ENCODE measurements at places on chromosomes 6 and 20.

DNA sequence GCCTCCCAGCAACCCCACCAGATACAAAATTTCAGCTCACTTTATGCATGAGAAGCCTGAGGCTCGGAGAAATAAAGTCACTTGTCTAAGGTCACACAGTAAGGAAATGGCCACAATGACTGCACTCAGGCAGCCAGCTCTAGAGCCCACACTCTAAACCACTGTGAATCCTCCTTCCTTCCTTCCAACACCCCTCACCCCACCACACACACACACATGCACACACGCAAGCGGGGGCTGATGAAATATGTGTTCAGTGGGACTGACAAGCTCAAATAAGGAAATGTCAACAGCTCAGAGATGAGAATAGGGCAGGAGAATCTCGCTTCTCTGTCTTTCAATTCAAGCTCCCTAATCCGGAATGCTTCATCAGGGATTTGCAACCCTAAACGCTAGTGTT, 6.0 kb upstream of the BPIFA1 start:
- no peak for DNase-seq

GRCh38 chr6:154596009-154596408, 85.5 kb upstream of the CNKSR3 start:
- DNase-seq, result no peak

GRCh38 chr20:1619861-1620444, at the start of gene SIRPB1:
Gene SIRPB1, minus strand, starts transcription at chr20:1620009. Its CDS starts 65 bp downstream, at chr20:1619944.
- no peak for DNase-seq

DNA sequence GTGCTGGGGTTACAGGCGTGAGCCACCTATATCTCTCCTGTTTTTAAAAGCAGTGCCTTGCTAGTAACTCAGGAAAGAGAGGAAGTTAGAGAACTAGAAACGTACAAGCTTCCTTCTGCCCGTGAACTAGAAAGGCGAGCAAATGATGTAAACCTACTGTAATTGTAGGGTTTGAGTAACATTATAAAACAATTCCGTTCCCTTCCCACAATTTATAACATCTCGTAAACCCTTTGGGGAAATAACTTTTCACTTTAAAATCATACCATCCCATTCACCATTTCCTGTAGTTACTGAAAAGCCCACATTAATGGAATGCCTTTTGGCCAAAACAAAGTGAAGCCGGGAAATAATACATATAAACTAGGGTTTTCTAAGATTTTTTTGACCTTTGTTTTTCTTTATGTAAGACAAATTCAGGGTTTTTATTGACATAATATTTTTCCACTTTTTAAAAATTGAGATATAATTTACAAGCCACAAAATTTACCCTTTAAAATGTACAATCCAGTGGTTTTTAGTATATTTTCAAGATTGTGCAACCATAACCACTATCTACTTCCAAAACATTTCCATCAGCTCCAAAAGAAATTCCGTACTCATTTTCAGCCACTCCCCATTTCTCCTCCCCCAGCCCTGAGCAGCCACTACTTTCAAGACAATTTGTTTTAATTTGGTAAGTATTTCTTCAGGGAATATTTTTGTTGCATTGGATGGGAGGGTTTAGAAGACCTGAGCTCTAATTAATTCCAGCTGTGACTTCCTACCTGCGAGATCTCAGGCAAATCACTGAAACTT, 175.1 kb upstream of the PDE10A start:
- no peak for DNase-seq

DNA sequence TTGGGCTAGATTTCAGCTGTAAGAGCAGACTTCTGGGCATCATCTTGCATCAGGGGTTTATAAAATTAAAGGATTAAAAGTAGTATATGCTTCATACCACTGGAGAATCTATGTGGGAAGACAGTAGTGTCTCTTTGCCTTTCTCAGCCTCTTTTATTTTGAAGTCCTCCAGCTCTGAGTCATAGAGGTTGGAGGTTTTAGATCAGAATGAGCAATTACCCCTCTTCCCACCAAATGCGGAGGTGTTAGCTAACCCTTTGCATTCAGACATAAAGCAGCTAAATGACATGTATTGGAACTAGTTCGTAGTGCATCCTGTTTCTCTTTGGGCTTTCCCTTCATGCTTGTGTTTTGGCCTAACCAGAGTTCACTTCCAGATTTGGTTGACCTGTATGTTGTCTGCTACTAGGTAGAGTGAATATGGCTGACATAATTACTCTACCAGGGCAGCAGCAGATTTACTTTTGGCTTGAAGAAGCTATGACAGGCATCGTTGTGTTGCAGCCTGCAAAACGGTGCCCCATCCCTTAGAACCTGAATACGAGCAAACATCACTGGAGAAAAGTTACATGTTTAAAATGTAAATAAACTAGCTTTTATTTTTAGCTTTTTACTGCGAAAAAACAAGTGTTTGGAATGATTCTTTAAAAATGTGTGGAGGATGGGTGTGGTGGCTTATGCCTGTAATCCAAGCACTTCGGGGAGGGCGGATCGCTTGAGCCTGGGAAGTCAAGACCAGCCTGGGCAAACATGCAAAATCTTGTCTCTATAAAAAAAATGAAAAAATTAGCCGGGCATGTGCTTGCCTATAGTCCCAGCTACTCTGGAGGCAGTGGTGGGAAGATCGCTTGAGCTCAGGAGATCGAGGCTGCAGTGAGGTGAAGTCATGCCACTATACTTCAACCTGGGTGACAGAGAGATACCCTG, 82.2 kb downstream of the MYO6 start:
- no peak for DNase-seq

DNA sequence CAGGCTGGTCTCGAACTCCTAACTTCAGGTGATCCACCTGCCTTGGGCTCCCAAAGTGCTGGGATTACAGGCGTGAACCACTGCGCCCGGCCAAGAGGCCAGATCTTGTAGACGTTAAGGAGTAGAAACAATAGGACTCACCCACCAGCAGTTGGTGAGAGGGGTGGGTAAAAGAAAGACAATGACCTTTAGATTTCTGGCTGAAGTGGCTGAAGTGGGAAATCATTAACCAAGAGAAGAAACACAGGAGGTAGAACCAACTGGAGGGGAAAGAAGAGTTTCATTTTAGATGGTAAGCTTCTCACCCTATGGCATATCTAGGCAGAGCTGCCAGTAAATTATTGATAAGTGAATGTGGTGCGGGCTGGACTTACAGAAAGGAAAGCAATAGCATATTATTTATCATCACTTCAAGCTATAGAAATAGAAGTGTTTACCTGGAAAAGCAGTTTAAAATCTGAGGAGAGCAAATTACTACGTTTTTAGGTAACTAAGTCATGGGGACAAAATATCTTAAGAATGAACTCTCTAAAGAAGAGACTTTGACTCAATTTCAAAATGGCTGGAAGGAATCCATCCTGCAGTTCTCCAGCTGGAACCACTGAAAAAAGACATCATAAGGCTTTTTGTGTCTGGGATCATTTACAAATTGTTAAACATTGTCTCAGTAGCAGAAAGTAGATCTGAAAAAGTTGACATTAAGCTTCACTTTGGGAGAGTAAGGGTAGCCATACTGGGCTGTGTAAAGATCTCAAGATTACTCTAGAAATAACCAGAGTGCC, 109.6 kb downstream of the ALDH8A1 start:
- DNase-seq, result no peak

- DNase-seq, result no peak
Measured at GRCh38 chr6:167757821-167758220, 68.9 kb upstream of the AFDN start.

DNA sequence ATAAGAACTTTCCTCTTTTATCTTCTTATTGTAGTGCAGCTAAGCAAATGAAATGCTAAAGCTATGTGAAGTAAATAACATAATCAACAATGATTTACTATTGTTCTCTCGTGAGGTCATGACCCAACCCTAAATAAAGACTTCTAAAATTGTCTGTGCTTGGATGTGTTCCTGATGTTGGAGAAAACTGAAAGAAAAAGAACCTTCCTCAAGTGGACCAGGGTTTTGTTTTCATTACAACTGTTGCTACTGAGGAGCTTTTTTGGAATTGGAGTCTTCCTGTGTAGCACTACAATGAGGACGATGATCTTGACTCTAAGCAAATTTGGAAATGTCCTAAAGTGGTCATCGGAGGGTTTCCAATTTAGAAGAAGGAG, 59.7 kb upstream of the SUPT3H start:
- DNase-seq, result no peak

DNA sequence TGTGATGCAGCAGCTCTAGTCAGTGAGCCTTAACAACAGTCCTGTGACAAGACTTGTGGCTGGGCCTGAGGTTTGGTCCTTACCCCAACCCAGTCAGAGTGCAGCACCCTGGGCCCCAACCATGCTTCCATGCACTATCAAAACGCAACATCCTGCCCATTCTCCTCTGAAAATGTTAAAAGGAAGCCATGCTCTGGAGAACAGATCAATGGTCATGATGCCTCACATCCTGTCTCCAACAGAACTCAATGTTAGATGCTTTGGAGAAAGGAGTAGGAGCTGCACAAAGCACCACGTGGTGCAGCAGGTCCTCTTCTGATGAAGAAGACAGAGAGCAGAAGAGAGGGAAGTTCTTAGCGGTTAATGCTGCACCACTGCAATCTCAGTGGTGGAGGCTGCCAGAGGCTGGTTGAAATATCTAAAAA, 41.9 kb downstream of the TRAM2 start:
- DNase-seq, result no peak

- no peak for DNase-seq
Measured at GRCh38 chr6:126180585-126180984, 159.3 kb upstream of the CENPW start.

- DNase-seq, result no peak
Measured at GRCh38 chr20:12849225-12849910, 159.4 kb upstream of the SPTLC3 start.

DNA sequence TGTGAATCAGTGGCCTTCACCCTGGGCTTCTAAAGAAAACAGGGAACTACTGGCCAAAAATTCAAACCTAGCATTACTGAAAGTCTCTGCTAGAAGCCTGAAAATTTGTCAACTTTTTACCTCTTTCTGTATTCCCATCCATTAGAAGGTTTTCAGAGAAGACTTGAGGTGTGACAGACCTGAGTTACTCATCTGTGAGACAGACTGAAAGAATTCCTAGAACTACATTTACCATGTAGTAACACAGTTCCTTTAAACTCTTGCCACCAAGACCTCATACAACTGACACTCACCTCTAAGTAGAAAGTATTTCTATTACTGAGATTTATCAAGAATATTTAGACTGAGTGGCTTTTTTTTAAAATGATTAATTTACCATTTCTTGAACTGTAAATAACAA, 4.5 kb downstream of the DPM1 start:
- DNase-seq, result no peak

DNA sequence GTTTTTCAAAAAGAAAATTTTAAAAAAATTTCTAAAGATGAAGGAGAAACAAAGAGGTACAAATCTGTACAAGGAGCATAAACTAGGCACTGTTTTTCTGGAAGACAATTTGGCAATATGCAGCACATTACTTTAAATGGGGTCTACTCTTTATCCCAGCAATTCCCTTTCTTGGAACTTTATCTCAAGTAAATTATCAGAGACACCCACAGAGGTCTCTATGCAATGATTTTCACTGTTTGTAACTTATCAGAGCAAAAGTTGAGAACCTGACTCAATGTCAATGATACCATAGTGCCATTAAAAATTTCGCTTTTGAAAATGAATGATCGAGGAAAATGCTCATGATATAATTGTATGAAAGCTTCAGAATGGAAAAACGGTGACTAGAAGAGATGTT, 35.7 kb downstream of the SLC22A23 start:
- no peak for DNase-seq

DNA sequence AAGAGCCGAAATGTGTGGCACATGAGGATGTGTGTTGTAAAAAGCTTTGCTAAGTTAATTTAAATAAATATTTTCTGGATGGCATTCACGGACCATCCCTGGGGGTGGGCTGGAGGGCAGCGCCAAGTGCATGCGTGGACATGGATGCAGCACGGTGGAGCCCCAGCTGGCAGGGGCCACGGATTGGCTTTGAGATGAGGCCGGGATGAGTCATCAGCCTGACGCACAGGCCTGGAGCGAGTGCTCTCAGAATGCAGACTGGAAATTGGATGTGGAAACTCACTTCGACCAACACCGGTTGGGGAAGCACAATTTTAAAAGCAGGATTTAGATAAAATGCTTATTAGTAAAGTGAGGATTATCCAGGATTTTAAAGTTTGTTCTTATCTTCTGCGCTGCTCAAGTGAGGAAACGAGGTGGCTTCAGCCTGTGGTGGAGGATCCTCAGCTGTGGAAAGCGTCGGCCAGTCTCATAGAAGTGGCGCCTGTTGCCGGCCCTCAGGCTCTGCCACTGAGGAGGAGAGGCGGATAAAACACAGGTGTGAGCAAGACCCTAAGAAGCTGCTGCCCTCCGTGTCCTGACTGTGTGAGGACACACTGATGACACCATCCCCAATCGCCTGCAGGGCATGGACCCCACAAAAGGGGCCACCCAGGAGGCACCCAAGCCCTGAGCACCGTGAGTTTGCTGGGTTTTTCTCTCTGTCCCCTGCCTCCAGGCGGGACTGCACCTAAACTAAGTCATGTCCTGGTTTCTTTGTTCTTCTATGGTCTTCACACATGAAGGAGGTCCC, 279.7 kb downstream of the CDH4 start:
- DNase-seq, result no peak

DNA sequence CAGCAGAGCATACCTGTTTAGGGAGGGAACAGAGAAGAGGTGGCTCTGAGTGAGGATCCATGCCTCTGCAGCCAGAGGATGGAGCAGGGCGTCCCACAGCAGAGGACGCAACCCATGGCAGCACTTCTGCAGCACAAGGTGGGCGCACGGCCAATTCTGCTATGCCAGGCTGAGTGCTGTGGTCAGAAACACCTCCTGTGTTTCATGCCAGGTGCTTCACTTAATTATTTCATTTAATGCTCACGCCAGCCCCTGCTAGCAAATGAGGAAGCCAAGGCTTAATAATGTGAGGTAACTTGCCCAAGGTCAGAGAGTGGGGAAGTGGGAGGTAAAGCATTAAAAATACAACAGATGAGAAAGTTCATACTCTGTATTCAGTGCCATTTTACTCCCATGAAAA, 68.5 kb upstream of the PTGIS start:
- no peak for DNase-seq

GRCh38 chr20:16810216-16810615, 62.1 kb downstream of the OTOR start:
- DNase-seq, result no peak

All from D341Med (cell line).